ENCODE measurements at places on chromosomes 11 and 22.

DNA sequence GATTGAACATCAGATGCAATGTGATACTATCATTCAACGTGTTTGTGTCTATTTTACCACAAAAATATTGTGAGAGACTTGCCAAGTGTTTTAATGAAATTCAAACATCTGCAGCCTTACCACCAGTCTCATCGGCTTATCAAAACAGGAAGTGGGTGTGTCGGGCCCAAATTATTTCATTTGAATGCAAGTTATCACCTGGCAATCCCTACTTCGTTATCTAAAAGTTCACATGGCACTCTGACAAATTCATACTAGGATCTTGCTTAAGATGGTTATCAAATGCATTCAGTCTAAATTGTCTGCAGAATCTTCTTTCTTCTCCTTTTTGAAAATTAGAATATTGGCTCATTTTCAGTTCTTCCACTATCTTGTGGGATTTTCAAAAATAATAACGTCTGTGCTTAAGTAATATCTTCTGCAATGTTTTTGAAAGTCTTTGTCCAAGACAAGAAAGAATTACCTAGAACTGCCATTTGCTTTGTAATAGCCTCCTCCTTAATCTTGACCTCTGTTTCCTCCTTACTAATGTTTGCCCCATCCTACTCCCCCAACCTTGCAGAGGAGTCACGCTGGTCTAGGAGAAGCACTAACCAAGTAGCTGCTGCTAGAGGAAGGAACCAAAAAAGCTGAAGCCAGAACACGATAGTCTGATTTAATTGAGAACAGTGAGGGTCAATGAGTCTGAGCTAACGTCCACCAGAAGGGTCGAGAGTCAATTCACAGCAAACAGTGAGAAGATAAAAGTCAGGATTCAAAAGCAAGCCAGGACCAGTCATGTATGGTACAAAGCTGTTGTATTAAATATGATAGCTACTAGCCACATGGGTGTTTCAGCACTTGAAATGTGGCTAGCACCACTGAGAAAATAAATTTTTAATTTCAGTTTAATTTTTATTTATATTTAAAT, 10.2 kb upstream of the BIRC3 start:
- no peak for DNase-seq

- no peak for DNase-seq
These were observed 78.9 kb downstream of the PPFIBP2 start for GRCh38 chr11:7592711-7593110.

DNA sequence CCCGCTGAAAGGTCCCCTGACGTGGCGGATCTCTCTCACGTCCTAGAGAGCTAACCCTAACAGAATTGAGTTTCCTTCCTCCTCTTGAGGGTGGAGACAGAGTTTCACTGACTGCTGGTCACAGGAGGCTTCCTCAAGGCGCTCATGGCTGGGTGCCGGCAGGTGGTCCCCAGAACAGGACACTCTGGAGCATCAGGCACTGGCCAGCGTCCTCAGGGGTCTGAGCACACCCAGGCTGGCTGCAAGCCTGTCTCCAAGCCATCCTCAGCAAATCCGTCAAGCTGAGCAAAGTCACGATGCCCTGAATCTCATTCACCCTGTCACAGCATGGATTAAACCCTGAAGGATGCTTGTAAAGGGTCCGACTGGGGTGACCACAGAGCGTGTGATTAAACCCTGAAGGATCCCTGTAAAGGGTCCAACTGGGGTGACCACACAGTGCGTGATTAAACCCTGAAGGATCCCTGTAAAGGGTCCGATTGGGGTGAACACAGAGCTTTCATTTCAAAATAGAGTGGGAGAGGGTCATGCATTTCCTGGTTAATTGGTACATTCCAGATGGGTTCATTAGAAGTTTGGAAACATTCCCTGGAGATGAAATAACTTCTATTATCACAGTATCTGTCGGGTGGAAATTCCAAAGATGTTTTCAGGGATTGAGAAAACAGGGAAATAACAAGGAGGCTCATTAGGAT, 473.0 kb downstream of the BRD1 start:
- DNase-seq, result no peak

DNA sequence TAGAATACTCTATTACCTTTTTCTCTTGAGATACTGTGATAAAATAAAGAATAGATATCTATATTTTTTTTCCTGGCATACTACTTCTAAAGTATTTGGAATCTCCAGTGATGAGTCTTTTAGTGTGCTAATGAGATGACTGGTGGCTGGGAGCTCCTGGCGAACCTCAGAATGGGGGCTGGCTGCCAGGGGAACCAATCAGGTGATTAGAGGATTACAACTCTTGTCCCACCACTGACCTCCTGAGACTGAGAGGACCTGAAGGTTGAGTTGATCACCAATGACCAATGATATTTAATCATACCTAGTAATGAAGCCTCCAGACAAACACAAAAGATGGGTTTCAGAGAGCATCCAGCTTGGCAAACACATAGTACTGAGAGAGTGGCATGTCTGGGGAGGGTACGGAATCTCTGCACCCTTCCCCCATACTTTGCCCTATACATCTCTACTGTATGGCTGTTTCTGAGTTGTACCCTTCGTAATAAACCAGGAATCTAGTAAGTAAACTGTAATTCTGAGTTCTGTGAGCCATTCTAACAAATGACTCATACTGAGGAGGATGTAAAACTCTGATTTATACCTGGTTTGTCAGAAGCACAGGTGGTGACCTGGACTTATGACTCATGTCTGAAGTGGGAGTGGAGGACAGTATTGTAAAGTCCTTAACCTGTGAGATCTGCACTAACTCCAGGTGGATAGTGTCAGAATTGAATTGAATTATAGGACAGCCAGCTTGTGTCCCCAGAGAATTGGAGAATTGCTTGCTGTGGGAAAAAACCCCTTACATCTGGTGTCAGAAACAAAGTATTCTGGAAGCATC, 325.3 kb upstream of the LRRC4C start:
- DNase-seq, result no peak

- DNase-seq, result no peak
These were observed 50.2 kb upstream of the SLC35C1 start for GRCh38 chr11:45754741-45755140.

DNA sequence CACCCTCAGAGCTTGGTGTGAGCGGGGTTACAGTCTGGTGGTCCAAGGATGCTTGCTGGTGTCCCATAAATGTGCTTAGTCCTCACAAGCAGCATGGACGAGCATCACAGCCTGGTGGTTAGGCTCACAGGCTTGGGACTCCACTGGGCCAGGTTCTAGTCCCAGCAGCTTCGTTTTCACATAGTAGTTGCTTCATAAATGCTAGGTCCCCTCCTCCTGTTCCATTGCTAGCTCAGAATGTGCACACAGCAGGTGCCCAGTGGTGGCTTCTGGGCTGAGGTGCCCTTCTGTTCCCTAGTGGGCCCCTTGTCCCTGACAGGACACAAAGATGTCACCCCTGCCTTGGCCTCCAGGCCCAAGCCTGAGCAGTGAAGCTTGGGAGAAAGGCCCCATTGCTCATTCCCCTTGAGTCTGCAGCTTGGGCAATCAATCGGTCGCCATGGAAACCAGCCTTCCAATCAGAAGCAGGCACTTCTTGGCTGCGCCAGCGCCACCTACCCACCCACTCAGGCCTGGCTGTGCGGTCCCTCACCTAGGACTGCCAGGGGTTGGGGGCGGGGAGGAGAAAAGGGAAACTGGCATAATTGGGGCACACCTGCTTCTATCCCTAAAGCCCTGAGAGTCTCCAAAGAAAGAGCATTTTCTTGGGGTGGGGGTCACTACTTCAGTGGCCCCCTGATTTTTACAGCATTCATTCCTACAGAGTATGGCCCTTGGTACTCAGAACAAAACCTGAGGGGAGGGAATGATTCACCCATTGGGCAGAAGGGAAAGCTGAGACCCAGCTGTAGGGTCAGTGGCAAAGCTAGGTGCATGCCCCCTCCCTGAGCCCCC, 48.1 kb downstream of the CYTH4 start:
- DNase-seq, result no peak

DNA sequence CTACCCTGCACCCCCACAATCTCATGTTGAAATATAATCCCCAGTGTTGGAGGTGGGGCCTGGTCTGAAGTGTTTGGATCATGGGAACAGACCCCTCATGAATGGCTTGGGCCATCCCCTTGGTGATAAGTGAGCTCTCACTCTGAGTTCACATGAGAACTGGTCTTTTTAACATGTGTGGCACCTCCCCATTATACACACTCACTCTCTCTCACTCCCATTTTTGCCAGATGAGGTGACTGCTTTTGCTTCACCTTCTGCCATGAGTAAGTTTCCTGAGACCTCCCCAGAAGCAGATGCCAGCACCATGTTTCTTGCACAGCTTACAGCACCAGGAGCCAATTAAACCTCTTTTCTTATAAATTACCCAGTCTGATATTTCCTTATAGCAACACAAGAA, 32.1 kb upstream of the DRD2 start:
- no peak for DNase-seq

DNA sequence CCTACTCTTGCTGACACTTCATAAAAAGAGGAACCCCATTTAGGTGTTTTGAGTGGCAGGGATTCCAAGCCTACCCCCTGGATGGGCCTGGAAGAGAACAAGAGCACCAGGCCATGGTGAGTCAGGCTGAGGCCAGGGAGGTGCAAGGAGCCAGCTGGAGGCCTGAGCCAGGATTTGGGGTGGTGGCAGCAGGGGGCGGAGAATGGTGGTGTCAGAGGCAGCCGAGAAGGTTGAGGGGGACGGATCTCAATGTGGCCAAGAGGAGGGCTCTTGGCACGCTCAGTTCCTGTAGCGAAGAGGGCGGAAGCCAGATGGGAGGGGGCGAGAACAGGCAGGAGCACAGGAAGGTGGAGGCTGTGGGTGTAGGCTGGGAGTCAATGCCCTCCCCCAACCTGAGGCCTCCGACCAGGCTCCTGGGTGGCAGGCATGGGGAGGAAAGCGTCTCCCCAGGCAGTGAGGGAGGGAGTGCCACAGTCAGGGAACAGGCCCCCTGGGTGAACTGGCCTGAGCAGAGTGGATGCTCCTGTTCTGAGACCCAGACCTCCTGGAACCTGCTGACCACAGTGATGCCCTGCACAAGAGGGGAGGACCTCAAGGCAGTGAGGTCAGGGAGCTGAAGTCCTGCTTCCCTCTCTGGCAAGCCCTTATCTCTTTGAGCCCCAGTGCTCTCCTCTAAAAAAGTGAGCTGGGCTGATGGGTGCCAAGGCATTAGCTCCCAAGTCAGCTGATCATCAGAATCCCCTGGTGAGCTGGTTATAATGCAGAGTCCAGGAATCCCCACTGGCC, 13.9 kb downstream of the RTN4RL2 start:
- DNase-seq, result no peak

DNA sequence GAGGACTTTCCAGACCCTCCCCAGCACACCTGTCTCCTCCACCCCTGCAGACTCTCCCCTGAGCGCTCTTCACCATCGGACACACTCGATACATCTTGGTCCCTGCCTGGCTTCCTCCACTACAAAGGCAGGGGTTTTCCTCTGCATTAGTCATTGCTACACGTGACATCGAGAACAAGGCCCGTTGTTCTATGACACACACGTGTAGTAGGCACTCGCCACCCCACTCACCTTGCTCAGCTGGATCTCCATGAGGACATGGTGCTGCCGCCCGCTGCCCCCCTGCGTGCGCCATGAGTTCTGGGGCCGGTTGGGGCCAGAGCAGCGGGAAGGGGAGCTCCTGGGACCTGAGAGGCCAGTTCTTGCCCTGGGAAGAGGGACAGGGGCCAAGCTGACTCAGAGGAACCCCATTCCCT, 16.7 kb downstream of the ATG2A start:
- DNase-seq, result no peak

DNA sequence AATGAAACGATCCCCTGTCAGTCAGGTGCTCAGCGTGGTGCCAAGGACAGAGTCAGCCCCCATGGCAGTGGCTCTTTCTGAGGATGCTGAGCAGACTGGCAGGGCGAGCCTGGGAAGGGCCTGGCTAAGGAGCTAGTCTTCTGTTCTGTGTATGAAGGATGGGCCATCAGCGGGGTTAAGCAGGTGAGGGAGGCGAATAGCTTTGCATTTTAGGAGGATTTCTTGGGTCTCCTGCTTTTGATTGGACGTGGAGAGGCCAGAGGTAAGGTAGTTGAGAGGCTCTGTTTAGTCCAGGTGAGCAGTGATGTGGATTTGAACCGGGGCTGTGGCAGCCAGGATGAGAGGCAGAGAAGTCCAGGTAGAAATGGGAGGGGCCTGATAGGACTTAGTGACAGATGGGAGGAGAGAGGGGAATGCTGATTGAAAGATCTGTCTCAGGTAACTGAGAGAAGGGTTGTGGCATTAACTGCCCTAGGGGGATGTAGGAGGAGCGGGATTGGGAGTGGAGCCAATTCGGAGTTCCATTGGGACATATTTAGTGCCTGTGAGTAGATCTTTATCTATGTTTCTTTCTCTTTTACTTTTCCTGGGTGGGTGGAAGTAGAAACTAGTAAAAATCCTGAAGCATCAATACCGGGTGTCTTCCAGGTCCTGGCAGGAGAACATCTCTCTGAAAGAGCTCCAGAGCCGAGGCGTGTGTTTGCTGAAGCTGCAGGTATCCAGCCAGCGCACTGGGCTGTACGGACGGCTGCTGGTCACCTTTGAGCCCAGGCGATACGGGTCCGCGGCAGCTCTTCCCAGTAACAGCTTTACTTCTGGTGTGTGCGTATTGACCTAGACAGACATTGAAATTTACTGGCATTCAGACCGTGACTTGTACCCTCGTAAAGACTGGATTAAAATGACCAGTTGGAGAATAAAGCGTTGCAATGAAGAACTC, 2.0 kb downstream of the IGHMBP2 start:
- DNase-seq, result no peak

DNA sequence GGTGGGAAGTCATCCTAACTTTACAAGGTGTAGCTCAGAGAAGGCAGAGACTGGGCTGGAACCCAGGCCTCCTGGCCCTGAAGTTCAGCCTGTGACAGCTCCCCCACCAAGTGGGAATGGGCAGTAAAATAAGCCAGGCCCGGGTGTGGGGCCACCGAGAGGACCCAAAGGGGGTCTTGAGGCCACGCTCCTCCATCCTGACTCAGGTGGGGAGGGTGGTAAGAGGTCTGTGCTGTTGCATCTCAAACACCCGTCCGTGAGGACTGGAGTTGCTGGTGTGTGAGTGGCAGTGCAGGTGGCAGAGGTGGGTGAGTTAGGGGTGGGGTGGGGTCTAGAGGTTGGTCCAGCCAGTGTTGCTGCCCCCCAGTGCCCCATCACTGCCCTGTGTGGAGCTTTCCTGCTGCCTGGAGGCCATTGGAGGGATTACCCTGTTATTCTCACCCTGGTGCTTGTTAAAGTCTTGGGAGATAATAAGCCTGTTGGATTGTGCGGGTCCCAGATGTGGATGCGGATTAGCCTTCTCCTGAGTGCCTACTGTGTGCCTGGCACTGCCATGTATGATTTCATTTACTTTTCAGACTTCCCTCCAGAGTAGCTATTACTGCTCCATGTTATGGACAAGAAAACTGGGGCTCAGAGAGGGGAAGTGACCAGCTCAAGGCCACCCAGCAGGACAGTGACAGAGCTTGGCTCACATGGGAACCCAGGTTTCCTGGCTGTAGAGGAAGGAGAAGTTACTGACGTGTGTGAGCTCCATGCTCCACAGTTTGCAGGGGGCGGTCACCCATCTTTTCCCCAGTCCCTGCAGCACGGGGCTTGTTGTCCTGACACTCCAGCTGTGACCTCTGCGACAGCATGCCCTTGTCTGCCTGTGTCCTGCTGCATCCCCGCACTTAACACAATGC, 12.9 kb downstream of the SERPINH1 start:
- DNase-seq, result no peak
